ENCODE measurements at places on chromosomes 5 and 9.

GRCh38 chr9:3244963-3245653, 280.7 kb downstream of the RFX3 start:
- DNase-seq: no peak

- DNase-seq: no peak
These were observed 70.4 kb upstream of the TLE1 start for GRCh38 chr9:81759680-81760215.

DNA sequence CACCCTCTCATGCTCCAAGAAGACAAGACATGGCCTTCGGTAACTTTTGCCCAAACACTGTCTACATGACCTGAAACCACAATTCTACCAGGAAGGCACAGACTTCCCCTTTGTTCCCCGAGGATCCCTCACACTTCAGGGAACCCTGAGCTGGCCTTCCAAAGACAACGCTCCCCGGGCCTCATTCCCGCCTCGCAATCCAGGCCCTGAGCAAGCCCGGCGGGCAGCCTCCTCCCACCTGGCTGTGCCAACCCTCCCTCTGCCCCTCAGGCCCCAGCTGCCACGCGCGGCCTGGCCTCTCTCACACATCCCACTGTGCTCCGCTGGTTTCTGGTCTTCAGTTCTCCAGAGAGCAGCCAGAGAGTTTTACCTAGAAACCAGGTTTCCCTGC, 7.3 kb downstream of the QSOX2 start:
- DNase-seq: no peak

DNA sequence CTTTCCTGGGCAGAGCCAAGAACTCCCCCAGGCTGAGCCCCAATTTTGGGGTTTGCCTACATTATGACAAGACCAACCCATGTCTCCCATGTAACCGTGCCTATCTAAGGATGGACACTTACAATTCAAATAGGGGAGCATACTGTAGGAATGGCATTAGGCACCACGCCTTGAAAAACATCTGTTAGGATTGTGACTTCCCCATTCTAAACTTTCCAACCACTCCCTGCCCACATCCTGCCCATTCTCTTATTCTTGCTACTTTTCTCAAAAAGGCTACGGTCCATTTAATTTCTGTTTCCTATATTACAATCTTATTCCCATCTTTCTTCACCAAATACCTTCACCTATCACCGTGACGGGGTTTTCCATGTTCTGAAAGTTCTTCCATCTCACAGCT, 99.2 kb downstream of the LPAR1 start:
- DNase-seq: no peak

DNA sequence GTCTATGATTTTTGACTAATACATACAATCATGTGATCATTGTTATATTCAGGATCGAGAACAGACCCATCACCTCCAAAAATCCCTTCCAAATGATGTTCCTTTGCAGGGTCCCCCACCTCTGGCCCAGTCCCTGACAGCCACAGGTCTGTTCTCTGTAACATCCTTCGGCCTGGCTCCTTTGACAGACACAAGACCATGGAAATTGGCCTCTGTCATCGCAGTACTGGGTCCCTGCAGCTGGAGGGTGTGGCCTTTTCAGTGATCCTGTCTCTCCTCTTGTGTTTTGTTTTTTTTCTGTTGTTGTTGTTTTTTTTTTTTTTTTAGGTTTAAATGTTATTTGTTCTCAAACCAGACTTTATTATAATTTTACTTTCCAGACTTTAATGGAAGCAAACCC, 27.4 kb upstream of the ANKRD33B start:
- no peak for DNase-seq

DNA sequence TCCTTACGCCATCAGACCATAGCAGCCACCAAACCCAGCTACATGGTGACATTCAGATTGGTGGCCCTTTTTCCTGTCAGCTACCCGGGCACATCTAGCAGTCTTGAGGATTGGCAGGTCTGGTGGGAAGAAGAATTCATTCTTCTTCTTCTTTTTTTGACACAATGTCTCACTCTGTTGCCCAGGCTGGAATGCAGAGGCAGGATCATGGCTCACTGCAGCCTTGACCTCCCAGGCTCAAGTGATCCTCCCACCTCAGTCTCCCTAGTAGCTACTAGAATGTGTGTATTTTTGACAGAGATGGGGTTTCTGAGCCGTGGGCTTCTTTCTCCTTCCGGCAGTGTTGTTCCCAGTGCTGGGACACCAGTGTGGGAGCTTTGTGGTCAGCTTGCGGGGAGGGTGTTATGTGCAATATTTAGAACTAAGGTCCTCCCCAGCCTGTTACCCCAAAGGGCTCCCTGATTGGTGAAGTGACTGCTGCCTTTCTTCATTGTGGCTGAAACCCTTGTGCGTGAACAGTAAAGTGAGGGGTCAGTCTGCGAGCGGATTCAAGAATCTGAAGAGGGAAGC, 3.4 kb downstream of the NTMT1 start:
- no peak for DNase-seq

DNA sequence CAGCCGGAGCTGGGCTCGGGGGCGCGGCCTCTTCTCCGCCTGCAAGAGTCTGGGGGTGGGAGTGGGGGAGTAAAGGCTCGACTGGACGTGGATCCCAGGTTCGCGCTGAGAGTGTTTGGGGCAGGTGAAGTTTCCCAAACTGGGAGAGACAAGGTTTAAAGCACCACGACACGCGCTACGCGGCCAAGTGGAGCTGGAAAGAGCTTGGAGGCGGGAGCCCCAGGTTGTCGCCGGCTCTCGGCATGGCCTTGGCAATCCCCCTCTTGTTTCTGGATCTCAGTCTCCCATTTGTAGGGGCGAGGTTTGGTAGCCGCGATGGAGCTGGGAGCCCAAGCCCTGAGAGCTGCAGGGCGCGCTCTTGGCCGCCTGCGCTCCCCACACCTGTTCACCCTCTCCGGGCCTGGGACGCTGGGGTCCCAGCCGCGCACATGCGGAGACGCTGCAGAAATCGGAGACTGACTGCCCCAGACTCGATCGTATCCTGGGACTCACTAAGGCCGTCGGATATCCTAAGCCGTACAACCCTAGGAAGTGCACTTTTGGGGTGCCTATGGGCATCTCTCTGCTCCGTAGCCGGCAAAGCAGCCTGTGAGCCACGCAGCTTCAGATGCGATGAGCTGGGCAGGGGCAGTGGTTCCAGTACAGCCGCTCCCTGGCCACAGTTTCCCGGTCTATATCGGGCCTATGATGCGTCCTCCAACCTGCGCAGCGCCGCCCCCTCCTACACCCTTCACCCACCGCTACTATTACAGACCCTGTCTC, 937 bp downstream of the TMOD1 start:
- no peak for DNase-seq

DNA sequence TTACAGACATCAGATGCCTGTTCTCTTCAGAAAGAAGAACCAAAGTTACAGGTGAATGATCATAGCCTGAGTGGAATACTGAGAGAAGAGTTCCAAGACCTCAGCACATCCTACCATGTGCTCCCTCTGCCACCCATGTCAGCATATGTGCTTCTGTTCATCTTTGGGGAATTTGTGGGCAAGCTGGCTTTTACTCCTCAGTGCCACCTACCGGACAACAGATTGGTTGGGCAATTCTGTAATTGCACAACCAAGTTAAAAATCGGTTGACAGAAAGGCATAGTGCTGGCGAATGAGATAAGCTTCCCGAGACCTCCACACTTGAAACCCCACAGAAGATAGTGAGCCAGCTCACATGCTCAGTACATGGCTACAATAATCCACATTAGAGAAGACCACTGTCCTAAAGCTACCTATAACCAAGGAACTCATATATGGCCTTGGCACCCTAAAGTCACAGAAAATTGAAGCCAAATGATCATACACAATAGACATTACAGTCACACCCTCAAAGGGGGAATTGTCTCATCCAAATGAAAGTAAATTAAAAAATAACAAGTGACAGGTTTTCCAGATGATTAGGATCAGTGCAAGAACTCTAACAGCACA, 1238.0 kb upstream of the NUDT12 start:
- DNase-seq: no peak

DNA sequence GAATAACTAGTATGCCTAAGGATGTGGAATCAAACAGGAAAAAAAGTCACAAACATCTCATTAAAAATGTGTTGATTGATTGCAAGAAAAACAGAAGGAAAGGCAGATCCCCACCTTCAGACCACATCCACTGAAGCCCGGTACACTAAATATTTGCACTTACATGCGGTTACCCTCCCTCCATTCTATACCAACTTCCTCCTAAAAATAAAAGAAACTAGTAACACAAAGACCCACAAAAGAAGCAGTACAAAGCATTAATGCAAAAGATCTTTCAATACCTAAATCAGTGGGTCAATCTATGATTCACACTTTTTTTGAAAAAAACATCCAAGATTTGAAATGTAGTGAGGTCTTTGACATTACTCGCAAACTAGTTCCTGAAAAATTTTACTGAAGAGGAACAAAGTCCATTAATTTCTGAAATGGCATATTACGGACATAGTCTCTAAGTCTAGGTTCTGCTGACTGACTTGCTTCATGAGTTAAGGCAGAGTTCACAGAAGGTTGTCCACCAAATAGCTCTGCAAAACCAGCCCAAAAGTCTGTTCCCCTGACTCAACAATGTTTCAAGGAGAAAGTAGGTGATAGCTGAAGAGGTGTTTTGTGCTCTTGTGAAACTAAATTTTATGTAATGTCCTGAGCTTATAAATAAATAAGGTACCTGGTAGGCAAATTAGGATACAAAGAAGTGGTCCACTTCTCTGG, 100.7 kb downstream of the PAM start:
- no peak for DNase-seq

DNA sequence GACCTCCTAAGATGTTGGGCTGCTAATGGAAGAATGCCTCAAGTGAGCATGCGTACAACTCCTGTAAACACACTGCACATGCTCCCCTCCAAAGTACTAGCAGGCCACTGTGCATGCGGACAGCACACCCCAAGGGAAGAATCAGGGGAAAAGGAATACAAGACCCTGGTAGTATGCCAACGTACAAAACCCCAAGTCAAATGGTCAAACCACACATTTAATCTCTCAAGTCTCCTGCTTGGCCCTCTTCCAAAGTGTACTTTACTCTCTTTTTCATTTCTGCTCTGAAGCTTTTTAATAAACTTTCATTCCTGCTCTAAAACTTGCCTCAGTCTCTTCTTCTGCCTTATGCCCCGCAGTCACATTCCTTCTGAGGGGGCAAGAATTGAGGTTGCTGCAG, 466.4 kb downstream of the DMRTA1 start:
- no peak for DNase-seq

DNA sequence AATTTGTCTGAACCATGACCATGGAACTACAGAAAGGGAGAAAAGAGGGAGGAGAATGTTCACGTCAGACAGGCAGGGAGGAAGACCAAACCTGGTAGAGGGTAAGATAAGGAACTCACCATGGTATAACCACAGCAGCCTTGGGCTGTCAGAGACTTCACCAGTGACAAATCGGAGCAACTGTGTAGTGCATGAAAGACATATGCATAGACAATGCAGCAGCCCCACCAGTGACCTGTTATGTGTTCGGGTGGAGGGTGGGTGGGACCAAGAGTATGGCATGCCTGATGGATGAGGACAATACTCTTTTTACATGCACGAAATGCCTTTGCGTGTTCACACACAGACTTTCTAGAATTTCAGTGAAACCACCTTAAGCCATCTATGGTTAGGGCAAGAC, 221.8 kb upstream of the RASEF start:
- DNase-seq: no peak

GRCh38 chr5:168285696-168286095, 5.7 kb upstream of the WWC1 start:
- DNase-seq: no peak

- DNase-seq: no peak
These were observed 507.0 kb upstream of the PTGER4 start for GRCh38 chr5:40172721-40173120.

DNA sequence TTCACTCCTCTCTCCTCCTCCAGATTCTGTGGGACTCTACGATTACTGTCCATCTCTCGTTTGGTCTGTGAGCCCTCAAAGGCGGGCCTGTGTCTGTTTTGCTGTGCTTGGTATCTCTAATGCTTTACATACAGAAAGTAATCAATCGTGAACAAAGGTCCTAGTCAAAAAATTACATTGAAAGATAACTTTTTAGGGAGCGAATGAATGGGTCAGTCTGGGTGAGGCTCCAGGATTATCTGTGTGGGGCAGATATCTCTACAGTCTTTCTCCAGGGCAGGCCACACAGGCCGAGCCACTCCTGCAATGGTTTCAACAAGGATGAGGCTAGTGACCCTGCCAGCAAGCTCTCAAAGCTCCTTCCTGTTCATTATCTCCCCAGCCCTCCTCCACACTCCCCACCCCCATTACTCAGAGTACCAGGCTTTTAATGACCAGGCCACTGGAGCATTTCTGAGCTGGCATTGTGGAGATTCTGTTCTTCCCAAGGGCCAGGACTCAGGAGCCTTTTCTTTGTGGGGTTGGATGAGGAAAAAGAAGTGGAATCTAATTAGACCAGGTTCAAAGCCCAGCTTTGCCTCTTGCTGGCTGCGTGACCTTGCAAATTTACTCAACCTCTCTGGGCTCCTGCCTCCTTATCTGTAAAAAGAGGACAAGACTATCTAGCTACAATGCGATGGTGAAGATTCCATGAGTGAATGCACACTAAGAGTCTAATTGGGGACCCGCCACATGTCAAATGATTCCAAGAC, 10.2 kb downstream of the CORO2A start:
- no peak for DNase-seq

DNA sequence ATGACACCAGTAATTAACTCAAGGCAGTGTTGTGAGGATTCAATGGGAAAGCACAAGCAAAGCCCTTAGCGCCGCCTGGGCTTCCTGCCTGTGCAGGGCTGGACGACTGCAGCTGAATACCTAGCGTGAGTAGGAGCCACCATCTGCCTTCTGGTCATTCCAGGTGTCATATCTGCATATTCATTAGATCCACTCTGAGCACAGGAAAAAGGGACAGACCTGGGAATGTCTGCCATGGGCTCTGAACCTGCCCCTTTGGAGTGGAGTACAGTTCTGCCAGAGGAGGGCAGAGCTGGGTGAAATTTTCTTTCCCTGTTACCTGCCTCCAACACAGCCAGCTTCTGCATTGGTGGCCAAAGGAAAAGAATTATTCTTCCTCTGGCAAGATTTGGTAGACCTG, 298.8 kb downstream of the NSG2 start:
- no peak for DNase-seq

- no peak for DNase-seq
These were observed 41.9 kb downstream of the TGFBI start for GRCh38 chr5:136070486-136071285.

GRCh38 chr9:85741095-85741874, 469 bp downstream of the AGTPBP1 start:
- DNase-seq: peak; percentile 67

- DNase-seq: no peak
These were observed 551.8 kb upstream of the ZNF608 start for GRCh38 chr5:125298258-125298657.

DNA sequence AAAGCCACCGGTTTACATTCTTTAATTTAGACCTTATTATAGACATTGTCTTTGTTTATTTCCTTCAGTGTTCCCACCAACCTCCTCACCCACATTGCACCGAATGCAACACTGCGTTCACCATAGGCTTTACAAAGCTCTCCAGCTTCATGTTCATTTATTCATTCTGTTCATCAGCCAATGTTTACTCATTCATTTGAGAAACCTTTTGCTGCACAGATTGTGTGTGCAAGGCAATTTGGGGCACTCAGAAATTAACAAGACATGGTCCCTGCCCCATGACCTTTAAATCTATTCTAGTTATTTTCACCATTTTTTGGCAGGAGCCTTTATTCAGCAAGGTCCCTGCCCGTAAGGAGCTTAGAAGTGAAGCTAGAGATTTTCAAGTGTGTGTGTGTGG, 70.9 kb upstream of the RARS1 start:
- DNase-seq: no peak
